ENCODE measurements at places on chromosomes 1 and 21. TPM values are rescaled to one million over a fixed set of nuclear protein-coding genes. Genes with fewer than 3 reads are reported as not detected.

GRCh38 chr1:3508757-3509415, 54.4 kb downstream of the ARHGEF16 start:
- DNase-seq = no peak

GRCh38 chr1:175185903-175186302, 6.7 kb downstream of the KIAA0040 start:
- no peak for DNase-seq

GRCh38 chr1:34787461-34788420, 5.1 kb upstream of the GJA4 start:
- DNase-seq = no peak

Gene RGS8
- not detected for total RNA-seq

- peak; percentile 35 for DNase-seq
Measured at GRCh38 chr1:116853680-116854402, 55.9 kb upstream of the PTGFRN start.

GRCh38 chr1:70498666-70499065, 87.6 kb downstream of the CTH start:
- no peak for DNase-seq

Gene CACHD1
- 16.0 TPM for total RNA-seq

Gene KIF26B
- 2.7 TPM for total RNA-seq

Gene PKP1
- total RNA-seq = 0.88 TPM

All from lung (tissue), 17 donors.